ENCODE measurements at places on chromosomes 16 and 17.

DNA sequence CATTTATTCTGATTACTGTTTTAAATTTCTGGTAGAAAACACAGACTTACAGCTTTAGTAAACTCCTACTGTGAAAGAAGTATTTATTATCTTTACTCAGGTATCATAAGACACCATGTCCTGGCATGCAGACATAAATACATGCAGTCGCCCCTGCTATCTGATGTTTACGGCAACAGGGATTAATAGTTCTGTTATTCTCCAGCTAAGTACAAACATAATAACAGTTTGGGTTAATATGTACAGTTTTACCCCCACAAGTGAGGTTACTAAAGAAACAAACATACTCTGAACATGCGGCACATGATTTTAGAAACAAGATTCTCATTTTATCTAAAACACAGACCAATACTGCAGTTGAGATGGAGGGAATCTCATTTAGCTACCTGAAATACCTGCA is 170.8 kb downstream of the ABCA8 start:
- H3K4me1 ChIP-seq = no peaks in the 10 kb centered on the region
- no peak overlapping the region for H3K27ac ChIP-seq
- DNase-seq = no peak
- no peaks in the 10 kb centered on the region for H3K36me3 ChIP-seq
- no peak overlapping the region for H3K4me3 ChIP-seq

GRCh38 chr17:21388066-21388465 is 11.9 kb downstream of the KCNJ12 start:
- no peaks in the 10 kb centered on the region for H3K4me1 ChIP-seq
- no peak for DNase-seq
- no peak overlapping the region for H3K4me3 ChIP-seq
- H3K27me3 ChIP-seq = peaks cover 7% of the 10 kb centered on the region
- H3K27ac ChIP-seq = no peak overlapping the region

- H3K4me1 ChIP-seq = peaks cover 17% of the 10 kb centered on the region
- H3K36me3 ChIP-seq = no peaks in the 10 kb centered on the region
- no peak for DNase-seq
- no peak overlapping the region for H3K27ac ChIP-seq
Measured at GRCh38 chr17:76421044-76421407, 31.9 kb downstream of the UBE2O start.

GRCh38 chr17:75459246-75459589 is 2.8 kb downstream of the TMEM94 start:
- H3K36me3 ChIP-seq = no peaks in the 10 kb centered on the region
- no peak overlapping the region for H3K4me3 ChIP-seq
- no peak for DNase-seq
- no peaks in the 10 kb centered on the region for H3K27me3 ChIP-seq
- no peak overlapping the region for H3K27ac ChIP-seq
- peaks cover 36% of the 10 kb centered on the region for H3K4me1 ChIP-seq

DNA sequence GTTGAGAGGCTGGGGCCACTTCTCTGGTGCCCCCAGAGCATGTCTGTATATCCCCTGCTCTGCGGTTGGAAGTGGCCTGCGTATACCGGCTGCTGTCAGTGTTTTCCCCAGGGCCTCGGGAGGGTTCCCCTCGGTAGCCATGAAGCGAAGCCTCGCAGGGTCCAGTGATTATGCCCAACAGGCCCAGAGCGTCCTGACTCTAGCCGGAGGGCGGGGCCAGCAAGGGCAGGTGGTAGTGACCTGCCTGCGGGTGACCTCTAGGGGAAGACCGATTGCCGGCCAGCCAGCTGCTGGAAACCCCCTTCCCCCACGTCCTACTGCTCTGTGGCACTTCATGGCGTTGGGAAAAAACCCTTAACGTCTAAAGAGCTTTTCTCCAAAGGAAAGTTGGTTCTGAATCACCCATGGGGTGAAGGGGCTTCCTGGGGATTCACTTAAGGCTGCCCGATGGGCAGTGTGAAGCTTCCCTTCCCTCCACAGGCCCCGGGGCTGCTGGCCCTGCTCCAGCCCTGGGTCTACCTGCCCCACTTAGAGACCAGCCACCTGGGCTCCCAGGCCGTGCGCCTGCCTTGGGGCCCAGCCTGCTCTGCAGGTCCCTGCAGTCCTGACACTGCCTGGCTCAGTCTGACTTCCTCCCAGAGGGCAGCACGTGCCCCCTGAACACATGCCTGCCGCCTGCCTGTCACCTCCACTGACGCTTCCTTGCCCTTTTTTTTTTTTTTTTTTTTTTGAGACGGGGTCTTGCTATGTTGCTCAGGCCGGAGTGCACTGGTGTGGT is 72.8 kb downstream of the SOCS1 start:
- H3K27ac ChIP-seq = peak overlapping the region; percentile 92
- H3K4me1 ChIP-seq = peaks cover 75% of the 10 kb centered on the region
- DNase-seq = no peak
- H3K4me3 ChIP-seq = peak overlapping the region; percentile 16
- H3K27me3 ChIP-seq = no peaks in the 10 kb centered on the region

DNA sequence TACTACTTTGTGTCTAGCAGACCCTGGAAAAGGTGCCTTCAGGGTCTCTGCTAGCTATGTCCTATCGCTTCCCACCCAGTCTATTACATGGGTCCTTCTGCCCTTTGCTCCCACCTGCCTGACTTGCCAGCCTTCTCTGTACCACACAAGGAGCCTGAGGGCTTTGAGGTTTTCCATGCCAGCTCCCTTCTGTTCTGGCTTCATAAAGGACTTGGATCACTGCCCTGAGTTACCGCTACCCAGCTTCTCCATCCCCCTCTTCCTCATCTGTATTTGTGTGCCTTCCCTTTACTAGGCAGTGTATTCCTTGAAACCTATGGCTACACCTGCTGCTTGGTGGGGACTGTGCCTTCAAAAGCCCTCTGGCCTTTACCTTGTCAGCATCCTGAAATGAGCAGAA is 19.6 kb upstream of the LLGL1 start:
- H3K4me1 ChIP-seq = no peaks in the 10 kb centered on the region
- peaks cover 3% of the 10 kb centered on the region for H3K36me3 ChIP-seq
- DNase-seq = no peak
- no peaks in the 10 kb centered on the region for H3K27me3 ChIP-seq

DNA sequence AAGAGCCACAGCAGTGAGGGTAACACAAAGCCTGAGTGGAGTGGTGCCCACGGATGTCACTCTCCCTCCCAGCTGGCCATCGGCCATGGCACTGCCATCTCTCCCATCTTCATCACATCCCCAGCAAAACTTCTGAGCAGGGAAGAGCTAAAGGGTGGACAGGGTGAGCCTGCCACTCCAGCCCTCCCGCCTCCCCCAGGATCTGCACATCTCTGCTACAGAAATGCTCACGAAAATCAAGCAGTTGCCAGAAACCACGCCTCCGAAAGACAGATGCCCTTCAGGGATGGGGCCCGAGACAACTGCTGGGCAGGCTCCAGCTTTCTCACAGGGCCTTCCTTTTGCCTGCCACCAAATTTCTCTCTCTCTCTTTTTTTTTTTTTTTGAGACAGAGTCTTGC is 3.6 kb downstream of the GRIN2C start:
- peaks cover 9% of the 10 kb centered on the region for H3K4me1 ChIP-seq
- no peak overlapping the region for H3K27ac ChIP-seq
- H3K4me3 ChIP-seq = no peak overlapping the region
- H3K27me3 ChIP-seq = peaks cover 78% of the 10 kb centered on the region
- no peak for DNase-seq

- H3K27me3 ChIP-seq = peaks cover 22% of the 10 kb centered on the region
- DNase-seq = no peak
- H3K4me3 ChIP-seq = no peak overlapping the region
- H3K36me3 ChIP-seq = no peaks in the 10 kb centered on the region
- no peaks in the 10 kb centered on the region for H3K4me1 ChIP-seq
Measured at GRCh38 chr16:82735673-82736091, 108.9 kb downstream of the CDH13 start.

GRCh38 chr16:22353933-22354541 is 20.4 kb downstream of the CDR2 start:
- no peak for DNase-seq
- peaks cover 68% of the 10 kb centered on the region for H3K4me1 ChIP-seq
- peak overlapping the region; percentile 52 for H3K4me3 ChIP-seq
- peaks cover 34% of the 10 kb centered on the region for H3K36me3 ChIP-seq
- peak overlapping the region; percentile 86 for H3K27ac ChIP-seq

DNA sequence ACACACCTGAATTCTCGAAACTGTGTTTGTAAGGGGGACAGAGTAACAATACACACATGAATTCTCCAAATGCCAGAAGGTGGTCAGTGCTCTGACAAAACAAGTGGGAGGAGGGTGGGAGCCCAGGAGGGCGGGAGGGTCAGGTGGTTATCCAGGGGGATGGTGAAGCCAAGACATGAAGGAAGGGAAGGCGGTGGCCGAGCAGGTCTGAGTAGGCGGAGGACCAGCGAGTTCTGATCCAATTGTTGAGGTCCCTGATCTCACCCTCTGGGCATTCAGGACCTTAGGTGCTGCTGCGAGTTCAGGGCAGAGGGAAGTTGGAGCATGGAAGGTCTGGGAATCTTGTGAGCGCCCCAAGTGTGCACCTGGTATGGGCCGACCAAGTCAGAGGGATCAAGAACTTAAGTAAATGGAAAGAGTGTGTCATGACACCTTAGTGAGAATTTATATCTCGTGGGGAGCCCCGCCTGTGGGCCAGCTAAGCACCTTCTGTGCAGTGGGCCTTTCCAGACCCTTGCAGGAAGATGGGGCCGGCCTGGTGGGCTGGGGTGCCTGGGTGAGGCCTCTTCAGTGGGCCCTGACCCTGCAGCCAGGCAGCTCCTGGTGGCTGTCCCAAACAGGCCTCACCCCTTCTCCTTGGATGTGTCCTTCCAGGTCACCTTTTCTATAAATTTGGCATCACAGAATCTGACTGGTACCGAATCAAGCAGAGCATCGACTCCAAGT is 86.1 kb downstream of the NPIPB11 start:
- no peaks in the 10 kb centered on the region for H3K27me3 ChIP-seq
- H3K4me1 ChIP-seq = peaks cover 19% of the 10 kb centered on the region
- H3K27ac ChIP-seq = no peak overlapping the region
- H3K36me3 ChIP-seq = no peaks in the 10 kb centered on the region
- no peak overlapping the region for H3K4me3 ChIP-seq

GRCh38 chr17:79695797-79696609 is 34.7 kb upstream of the ENPP7 start:
- no peak for DNase-seq
- no peaks in the 10 kb centered on the region for H3K36me3 ChIP-seq
- H3K27me3 ChIP-seq = peaks cover 22% of the 10 kb centered on the region
- peaks cover 9% of the 10 kb centered on the region for H3K4me1 ChIP-seq
- no peak overlapping the region for H3K27ac ChIP-seq

DNA sequence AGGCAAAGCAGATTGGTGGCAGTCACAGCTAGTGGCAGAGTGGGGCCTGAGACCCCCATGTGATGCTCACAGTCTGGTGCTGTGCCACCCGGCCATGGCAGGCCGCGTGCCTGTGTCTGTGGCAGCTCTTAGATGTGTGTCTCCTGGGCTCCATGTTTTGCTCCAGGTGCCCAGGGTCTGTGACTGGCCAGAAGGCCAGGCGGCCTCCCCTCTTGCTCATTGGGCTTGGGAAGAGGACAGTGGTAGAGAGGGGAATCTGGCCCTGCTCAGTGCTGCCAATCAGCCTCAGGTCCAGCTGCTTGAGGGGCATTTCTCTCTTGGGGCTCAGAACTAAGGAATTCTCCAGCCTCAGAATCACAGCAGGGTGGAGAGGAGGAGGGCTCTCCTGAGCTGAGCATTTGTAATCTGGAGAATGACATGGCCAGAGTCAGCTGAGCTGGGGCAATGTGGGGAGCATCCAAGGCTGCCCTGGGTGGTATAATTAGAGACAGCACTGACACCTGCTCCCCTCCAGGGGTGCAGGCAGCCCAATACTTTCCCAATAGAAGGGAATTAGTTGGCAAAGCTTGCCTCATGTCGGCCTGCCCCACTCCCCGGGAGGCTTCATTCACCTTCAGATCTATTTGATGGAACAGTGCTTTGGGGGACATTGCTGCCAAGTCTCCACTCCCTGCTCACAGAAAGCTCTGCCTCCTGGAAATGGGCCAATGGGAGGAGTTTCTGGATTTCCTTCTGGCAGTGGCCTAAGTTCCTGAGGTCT is 2.7 kb upstream of the LASP1NB start:
- no peak overlapping the region for H3K4me3 ChIP-seq
- DNase-seq = no peak
- peaks cover 51% of the 10 kb centered on the region for H3K4me1 ChIP-seq
- no peak overlapping the region for H3K27ac ChIP-seq

- no peaks in the 10 kb centered on the region for H3K27me3 ChIP-seq
- DNase-seq = no peak
- H3K36me3 ChIP-seq = no peaks in the 10 kb centered on the region
- no peak overlapping the region for H3K27ac ChIP-seq
- H3K4me3 ChIP-seq = peak overlapping the region; percentile 88
- H3K4me1 ChIP-seq = peaks cover 23% of the 10 kb centered on the region
Measured at GRCh38 chr16:1779741-1780676, 2.4 kb downstream of the SPSB3 start.

DNA sequence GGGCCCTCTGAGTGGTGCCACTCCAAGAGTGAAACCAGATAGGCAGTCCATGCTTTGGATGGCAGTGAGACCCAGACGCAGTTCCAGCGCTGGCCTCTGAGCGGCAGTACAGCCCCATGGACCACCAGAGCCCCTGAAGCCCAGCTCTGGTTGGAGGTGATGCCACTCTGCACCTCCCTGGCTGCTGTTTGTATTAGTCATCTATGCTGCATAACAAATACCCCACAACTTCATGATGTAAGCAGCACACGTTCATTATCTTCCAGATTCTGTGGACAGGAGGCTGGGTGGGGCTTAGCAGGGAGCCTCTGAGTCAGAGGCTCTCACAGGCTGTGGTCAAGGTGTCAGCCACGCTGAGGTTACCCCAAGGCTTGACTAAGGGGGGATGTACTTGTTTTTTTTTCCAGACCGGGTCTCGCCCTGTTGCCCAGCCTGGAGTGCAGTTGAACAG is 5.1 kb upstream of the NME4 start:
- H3K4me1 ChIP-seq = peaks cover 25% of the 10 kb centered on the region
- no peaks in the 10 kb centered on the region for H3K27me3 ChIP-seq
- DNase-seq = peak; percentile 90
- H3K36me3 ChIP-seq = no peaks in the 10 kb centered on the region
- peak overlapping the region; percentile 56 for H3K4me3 ChIP-seq

- H3K4me1 ChIP-seq = peaks cover 35% of the 10 kb centered on the region
- peak overlapping the region; percentile 97 for H3K4me3 ChIP-seq
- no peak for DNase-seq
- H3K36me3 ChIP-seq = peaks cover 11% of the 10 kb centered on the region
- H3K27me3 ChIP-seq = no peaks in the 10 kb centered on the region
Measured at GRCh38 chr16:29804455-29805231, 1.7 kb upstream of the MAZ start.

- H3K27ac ChIP-seq = no peak overlapping the region
- H3K4me1 ChIP-seq = no peaks in the 10 kb centered on the region
- H3K4me3 ChIP-seq = no peak overlapping the region
- no peak for DNase-seq
- peaks cover 10% of the 10 kb centered on the region for H3K27me3 ChIP-seq
Measured at GRCh38 chr17:62780951-62781350, 27.2 kb downstream of the MARCHF10 start.
